Gastroesophageal sphincter (tissue), 4 donors: ENCODE measurements at places on chromosomes 16 and 17. TPM values are rescaled to one million over a fixed set of nuclear protein-coding genes. Genes with fewer than 3 reads are reported as not detected.

SHBG gene
- total RNA-seq, result not detected

FOXN1 gene
- not detected for total RNA-seq

KRT28 gene
- not detected for total RNA-seq

PRAC1 gene
- total RNA-seq, result not detected
